ENCODE measurements at places on chromosomes 12 and 14.

GRCh38 chr12:12138203-12139154 lies 67.7 kb downstream of the BCL2L14 start:
- peaks cover 3% of the 10 kb centered on the region for H3K27me3 ChIP-seq
- H3K36me3 ChIP-seq: no peaks in the 10 kb centered on the region
- no peaks in the 10 kb centered on the region for H3K4me1 ChIP-seq
- DNase-seq: no peak

DNA sequence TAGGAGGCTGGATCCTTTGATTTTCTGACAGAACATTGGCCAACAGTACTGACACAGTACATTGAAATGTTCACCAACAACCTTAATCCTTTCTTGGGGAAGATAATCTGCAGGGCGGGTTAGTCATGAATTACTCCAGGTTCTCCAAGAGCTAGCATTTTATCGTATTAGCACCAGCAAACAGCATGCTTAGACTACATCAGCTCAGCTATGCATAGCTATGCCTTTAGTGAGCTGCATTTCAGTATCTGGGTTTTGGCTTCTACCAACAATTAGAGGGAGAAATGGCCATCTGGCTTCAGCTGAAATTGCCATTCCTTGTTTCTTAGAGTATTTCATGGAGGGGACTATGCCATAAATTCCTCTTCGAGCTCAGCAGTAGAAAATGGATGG lies 33.8 kb downstream of the SAMD4A start:
- no peaks in the 10 kb centered on the region for H3K36me3 ChIP-seq
- H3K27ac ChIP-seq: no peak overlapping the region
- DNase-seq: no peak

DNA sequence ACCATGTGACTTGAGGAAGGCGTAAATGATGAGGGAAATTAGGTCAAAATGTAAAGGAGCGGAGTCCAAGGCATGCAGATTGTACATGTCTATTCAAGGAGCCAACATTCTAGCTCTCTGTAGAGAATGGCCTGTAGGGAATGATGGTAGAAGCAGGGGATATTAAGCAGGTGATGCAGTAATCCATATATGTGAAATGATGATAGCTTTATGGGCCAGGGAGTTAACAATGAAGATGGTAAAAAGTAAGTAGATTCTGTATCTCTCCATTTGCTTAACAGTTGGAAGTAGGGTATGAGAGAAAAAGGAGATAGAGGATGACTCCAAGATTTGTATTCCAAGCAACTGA lies 33.4 kb downstream of the ARHGAP5 start:
- no peaks in the 10 kb centered on the region for H3K27me3 ChIP-seq
- H3K4me3 ChIP-seq: no peak overlapping the region
- no peak overlapping the region for H3K27ac ChIP-seq
- H3K36me3 ChIP-seq: no peaks in the 10 kb centered on the region

DNA sequence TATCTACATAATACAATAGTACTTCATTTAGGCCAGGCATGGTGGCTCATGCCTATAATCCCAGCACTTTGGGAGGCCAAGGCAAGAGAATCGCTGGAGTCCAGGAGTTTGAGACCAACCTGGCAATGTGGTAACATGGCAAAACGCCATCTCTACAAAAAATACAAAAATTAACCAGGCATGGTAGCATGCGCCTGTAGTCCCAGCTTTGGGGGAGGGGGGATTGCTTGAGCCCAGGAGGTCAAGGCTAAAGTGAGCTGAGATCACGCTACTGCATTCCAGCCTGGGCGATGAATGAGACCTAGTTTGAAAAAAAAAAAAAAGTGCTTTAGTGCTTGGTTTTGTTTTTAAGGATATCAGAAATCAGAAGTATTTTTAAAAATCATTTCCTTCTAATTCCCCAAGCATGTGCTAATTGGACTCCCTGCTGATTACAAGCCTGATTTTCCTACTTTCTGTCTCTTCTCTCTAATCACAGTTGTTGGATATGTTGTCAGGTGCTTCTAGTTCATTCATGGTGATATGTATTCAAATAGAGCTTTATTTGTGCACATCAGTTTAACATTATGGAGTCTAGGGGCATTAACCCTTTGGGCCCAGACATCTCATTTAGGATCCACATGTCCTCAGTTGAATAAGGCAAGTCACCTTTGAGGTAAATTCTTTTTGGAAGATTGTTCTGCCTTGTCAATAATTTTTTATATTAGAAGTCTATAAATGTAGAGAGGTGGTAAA lies 7.0 kb upstream of the KRAS start:
- no peak for DNase-seq
- H3K27me3 ChIP-seq: no peaks in the 10 kb centered on the region
- no peaks in the 10 kb centered on the region for H3K36me3 ChIP-seq
- H3K4me3 ChIP-seq: no peak overlapping the region
- no peak overlapping the region for H3K27ac ChIP-seq

DNA sequence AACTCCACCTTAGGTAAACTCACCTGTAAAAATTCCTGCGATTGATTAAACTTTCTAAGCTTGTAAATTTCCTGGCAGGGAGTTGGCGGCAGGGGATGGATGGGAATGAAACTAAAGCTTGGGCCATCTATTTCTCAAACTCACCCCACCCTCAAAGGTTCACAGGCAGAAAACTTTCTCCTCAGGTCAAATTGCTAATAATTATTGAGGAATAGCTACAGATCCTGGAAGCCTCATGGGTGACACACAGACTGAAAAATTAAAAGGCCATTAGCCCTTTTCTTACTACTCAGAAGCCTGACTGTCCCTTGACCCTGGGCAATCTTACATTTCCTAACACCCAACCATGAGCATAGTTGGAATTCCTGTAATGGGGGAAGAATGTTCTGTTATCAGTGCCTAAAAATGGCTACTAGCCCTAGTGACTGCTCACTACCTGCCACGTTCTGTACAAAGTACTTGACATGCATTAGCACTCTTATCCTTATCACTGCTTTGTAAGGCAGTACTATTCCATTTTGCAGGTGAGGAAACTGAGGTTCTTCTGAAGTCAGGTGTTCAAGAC lies 12.4 kb upstream of the SYNDIG1L start:
- no peak overlapping the region for H3K4me3 ChIP-seq
- no peaks in the 10 kb centered on the region for H3K4me1 ChIP-seq
- no peak for DNase-seq
- no peak overlapping the region for H3K27ac ChIP-seq
- no peaks in the 10 kb centered on the region for H3K27me3 ChIP-seq
- no peaks in the 10 kb centered on the region for H3K36me3 ChIP-seq
